ENCODE measurements at places on chromosomes 12 and 14. TPM values are rescaled to one million over a fixed set of nuclear protein-coding genes. Genes with fewer than 3 reads are reported as not detected.

DNA sequence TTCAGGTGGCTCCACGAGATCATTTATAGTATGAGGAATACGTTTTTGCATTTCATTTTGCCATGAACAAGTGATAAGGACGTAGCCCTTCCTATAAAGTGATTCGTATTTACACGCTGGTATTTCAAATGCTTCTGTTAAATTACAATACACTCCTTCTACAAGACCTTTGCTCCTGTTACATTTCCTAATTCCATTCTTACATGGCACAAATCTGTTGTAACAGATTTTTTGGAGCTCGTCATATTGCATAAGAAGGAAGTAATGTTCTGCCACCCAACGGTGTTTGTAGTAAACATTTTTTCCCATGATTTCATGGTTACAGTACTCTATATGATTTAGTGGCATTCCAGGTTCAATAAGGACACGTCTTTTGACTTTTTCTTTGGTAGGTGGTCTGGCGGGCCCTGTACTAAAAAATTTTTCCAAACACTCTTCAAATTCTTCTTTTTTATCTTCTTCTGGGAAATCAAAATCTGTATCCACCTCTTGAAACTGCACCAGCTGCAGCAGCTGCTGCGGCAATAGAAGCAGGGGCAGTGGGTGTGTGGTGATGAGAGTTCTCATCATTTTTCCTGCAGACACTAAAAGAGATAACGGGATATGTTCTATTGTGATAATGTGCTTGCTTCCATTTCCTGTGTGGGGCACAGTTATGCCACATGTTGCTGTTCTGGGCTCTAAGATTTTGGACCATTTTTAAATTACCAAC is 4.2 kb downstream of the RNASE9 start:
- DNase-seq: no peak

DNA sequence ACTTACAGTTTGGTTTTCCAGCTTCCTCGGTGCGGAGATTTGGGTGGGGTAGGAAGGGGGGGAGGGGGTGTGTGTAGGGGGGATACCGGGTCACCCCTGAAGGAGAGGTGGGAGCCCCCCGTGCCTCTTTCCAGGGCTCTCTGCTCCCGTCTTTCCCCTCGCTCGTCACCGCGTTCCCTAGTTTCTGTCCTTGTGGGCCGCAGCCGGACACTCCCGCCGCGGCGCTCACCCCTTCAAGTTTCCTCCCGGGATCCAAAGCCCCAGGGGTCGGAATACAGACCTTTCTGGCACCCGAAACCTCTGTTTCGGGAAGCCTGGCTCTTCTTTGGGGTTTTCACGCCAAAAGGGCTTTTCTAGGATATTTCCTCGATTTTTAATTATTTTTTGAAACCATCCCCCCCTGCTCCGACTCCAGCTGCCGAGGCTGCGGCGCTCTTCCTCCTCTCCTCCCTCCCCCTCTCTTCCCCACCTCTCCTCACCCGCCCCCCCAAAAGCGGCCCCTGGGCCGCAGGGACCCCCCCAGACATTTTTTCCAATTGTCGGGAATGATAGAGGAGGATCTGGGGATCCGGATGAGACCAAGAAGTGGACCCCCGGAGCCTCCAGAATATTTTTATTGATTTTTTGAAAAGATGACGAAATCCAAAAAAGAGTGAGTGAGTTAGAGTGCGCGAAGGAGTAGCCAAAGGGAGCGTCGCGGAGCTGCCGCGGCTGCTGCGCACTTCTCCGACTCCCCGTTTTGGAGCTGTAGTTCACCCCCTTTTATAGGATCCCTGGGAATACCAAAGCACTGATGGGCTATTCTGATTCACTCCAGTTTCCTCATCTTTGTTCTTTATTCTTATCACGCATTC is 1.7 kb downstream of the CCND2 start:
- no peak for DNase-seq

DNA sequence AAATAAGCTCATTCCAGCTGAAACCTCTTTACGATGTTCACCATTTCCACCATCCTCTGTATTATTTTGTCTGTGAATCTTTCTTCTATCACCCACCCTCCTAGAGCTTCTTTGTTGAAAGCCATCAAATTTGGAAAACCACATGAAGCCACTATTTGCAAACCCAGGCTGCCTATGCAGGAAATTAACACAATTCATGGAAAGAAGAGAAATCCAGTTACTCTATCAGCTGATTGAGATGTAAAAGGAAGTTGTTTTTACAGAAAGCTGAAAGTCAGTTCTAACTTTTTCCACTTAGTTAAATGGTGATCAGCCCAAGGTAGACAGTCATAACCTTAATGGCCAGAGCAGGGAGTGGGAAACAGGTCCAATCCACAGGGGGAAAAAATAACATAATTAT is 6.6 kb downstream of the RHOJ start:
- DNase-seq: no peak

- no peak for DNase-seq
Measured at GRCh38 chr14:34137001-34137745, 186.3 kb upstream of the EGLN3 start.

- DNase-seq: no peak
Measured at GRCh38 chr14:41758011-41758665, 151.5 kb downstream of the LRFN5 start.

DNA sequence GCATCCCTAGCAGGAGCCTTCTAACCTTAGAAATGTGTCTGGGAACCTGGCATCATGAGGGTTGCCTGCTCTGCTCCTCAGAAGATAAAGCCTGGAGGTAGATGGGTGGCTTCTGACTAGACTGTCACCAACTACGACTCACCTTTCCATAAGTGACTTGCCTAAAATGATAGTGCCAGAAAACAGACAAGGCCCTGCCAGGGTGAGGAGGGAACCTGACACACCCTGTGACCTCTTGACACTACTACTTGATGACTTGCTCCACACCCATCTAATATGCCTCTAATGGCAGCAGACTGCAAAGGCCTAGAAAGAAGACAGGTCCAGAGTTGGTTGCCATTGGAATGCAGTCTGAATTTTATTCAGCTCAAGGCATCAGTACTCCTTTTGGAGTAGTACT is 9.4 kb downstream of the RNF41 start:
- DNase-seq: no peak

DNA sequence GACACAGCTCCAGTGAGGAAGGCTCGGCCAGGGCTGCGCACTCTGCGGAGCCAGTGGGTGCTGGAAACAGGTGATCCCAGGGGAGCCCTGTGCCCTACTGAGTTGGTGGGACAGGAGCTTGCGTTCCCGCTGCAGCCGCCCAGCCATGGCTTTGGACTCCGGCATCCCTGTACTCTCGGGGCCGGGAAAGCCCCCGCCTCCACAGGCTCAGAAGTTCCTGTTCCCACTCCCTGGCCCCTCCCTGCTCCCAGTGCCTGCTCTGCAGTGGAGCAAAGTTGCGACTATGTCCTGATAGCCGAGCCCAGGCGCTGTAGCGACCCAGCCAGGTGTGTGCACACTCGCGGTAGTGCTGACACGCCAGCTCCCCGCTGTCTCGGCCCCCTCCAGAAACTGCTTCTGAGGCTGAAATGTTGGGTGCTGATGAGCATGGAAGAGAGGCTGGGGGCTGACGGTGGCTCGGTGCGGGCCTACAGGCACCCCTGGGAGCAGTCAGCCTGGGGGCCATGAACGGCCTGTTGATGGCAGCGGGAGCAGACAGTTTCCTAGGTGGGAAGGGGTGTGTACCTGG is 344.6 kb upstream of the MGAT4C start:
- DNase-seq: no peak

- no peak for DNase-seq
Measured at GRCh38 chr12:84551373-84551772, 361.2 kb downstream of the SLC6A15 start.

DNA sequence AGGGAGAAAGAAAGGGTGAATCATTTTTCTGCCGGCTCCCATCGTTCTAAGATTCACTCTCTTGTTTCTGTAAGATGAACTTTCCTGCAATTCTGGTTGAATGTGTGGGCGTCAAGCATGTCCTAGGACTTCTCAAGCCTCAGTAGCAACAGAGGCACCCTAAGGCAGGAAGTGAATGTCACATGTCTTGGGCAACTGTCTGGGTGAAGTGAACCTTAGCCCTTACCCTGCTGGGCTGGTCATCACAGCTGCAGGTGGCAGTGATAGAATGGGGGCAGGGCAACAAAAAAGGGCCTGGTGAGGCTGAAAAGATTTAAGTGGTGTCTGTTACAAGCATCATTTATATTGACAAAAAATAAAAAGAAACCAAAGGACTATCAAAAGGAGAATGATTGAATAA is 45.9 kb upstream of the CAND1 start:
- no peak for DNase-seq

DNA sequence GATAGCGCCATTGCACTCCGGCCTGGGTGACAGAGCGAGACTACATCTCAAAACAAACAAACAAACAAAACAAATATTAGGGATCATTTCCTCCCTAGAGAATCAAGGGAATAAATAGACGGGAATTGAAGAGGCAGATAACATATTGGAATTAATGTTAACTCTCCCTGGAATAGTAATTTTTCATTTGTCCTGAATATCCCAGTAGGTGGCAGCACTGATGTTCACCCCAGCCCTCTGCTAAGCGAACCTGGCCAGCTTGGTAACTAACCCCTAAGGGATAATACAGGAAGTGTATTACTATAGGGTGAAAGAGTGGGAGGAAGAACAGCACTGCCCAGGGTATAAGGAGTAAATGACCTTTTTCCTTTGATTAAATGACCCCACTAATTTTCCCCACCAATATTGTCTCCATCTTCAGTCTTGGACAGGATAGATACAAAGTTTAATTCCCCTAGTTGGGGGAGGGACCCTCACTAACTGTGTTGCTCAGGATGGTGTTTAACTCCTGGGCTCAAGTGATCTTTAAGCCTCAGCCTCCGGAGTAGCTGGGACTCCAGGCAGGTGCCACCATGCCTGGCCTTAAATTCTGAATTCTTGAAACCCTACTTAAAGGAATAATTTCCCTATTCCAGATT is 40.5 kb downstream of the SLC2A14 start:
- no peak for DNase-seq

DNA sequence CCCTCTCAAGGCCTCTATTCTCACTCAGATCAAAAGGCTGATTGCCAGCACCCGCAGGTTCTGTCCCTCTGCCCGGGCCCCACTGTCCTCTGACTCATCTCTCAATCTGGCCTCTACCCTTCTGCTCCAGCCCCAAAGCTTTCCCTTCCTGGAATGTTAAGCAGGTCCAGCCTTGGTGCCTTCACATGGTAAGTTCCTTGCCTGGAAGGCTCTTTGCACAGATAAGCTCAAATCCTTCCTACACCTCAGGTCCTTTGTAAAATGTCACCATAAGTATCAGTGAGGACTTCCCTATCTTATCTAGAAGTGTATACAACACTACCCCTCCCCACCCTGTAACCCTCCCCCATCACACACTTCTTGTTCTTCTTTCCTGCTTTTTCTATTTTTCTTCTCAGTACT is 22.2 kb downstream of the LPCAT3 start:
- no peak for DNase-seq

DNA sequence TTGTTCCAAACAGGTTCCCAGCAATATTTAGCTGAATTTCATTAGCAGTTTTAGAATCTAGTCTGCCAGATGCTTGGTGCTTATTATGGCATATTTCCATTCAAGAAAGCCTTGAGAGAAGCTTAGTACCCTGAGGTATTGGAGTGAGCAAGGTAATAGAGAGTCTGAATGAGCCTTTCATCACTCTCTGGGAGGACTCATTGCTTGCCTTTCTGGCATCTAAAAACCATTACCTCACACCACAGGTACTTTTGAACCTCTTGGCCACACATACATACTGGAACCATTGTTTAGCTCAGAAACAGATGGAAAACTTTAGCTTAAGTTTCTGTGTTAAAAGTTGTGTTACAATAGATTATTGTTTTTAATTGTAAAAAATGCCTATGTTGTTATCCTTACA is 27.4 kb upstream of the KCNH3 start:
- DNase-seq: no peak

- no peak for DNase-seq
Measured at GRCh38 chr12:6605421-6606330, 1.5 kb downstream of the CHD4 start.

DNA sequence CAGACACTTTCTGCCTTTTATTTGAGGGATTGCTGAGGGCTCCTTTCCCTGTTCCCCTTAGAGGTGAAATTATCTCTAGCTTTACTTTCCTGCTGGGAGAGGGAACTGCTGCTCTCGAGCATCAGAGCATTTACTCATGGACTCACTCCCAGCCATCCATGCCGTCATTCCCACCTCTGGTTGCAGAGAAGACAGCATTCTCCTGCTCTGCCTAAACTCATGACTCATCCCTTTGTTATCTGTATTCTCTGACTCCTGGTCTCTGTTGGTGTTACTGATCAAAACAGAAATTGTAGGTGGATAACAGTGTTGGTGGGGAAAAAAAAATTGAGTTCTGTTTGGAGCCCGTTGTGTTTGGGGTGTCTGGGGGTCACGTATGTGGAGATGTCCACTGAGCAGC is 159.3 kb downstream of the TTC8 start:
- DNase-seq: no peak

- no peak for DNase-seq
Measured at GRCh38 chr12:129928643-129929042, 24.8 kb upstream of the TMEM132D start.

- DNase-seq: no peak
Measured at GRCh38 chr14:26595926-26596542, 1.8 kb downstream of the NOVA1 start.

DNA sequence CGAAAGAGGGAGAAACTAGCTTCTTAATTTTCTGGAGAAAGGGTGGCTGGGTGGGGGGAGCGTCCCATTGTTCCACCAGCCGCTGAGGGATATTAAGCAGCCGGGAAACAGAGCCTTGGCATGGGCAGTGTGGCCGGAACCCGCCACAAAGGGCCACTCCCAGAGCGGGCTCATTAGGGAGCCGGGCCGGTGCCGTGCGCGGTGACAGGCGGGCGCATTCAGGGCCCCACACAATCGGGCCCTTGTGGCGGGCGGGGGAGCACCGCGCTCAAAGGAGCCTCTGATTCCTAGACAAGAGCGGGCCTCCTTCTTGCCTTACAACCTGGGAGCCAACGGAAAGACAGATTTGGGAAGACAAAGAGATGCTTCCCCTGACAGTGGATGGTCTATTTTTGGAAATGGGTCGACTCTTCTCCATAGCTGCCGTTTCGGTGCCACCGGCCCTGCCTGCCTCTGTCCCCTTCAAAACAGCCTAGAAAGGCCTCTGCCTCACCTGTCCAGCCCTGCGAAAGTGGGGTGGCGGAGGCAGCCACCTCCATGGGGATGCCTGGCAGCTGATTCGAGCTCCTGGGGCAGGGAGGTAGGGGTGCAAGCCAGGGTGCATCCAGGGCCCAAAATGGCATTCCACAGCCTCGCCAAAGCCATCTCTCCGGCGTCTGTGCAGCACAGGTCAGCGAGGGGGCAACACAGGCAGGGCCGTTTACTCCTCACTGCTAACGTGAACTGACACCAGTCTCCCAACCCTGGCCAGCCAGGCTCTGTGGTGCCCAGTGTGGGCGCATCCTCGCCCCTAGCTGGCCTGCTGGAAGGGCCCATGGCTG is 10.9 kb downstream of the CCDC85C start:
- DNase-seq: no peak

The MANSC4 gene
- not detected for total RNA-seq

The CLEC1B gene
- not detected for total RNA-seq

The FOXA1 gene
- total RNA-seq: 0.61 TPM

The HPD gene
- total RNA-seq: 0.28 TPM

The DPF3 gene
- 3.2 TPM for total RNA-seq

The CLEC2A gene
- total RNA-seq: not detected

The OASL gene
- total RNA-seq: 2.6 TPM

All from GM12878 (cell line).